ENCODE measurements at places on chromosomes 6 and 20.

DNA sequence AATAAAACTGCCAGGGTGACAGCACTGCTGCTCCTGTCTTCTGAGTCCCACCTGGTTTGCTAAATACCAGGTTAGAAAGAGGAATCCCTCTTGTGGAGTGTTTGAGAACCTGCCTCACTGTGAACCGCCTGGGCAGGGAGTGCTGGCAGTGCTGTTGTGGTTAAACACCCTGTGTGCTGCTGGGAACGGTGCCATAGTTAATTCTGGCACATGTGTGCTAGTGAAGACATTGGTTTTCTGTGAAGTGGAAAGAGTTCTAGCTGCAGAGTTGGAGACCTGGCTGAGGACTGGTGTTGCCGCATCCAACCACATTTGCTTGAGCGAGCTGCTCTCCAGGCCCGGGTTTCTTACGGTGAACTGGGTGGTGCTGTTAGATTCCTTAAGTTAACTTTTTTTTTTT lies 72.7 kb downstream of the IGF2R start:
- no peak for DNase-seq

GRCh38 chr6:100454551-100455229 lies 10.0 kb downstream of the SIM1 start:
- no peak for DNase-seq

- no peak for DNase-seq
These were observed 252.7 kb downstream of the BMP7 start for GRCh38 chr20:57013741-57014140.

DNA sequence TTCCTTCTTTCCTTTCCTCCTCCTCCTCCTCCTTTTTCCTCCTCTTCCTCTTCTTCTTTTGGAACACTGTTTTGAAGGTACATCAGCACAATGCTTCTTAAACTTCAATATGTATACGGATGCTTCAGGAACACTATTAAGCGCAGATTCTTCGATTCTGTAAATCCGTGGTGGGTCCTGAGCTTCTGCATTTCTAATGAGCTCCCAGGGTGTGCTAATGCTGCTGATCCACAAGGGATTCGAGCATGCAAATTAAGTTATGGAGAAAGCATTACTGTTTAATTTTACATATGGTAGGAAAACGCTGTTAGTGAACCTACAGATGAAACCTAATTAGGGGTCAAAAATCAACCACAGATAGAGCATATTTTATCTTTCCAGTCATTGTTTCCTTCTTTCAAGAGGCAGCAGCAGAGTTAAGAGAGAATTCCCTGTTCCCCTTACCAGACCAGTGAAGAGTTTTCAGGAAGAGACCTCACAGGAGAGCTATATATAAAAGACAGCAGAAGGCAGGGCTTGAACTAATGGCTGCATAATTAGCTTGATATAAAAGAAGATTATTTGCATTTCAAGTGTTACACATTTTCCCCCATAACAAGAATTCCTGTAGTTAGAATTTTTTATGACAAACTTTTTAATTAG lies 47.2 kb downstream of the KIF13A start:
- no peak for DNase-seq

- no peak for DNase-seq
These were observed 114.3 kb upstream of the HDAC2 start for GRCh38 chr6:114085211-114085610.

- DNase-seq, result no peak
These were observed 28.4 kb upstream of the GSTA3 start for GRCh38 chr6:52937908-52938307.

DNA sequence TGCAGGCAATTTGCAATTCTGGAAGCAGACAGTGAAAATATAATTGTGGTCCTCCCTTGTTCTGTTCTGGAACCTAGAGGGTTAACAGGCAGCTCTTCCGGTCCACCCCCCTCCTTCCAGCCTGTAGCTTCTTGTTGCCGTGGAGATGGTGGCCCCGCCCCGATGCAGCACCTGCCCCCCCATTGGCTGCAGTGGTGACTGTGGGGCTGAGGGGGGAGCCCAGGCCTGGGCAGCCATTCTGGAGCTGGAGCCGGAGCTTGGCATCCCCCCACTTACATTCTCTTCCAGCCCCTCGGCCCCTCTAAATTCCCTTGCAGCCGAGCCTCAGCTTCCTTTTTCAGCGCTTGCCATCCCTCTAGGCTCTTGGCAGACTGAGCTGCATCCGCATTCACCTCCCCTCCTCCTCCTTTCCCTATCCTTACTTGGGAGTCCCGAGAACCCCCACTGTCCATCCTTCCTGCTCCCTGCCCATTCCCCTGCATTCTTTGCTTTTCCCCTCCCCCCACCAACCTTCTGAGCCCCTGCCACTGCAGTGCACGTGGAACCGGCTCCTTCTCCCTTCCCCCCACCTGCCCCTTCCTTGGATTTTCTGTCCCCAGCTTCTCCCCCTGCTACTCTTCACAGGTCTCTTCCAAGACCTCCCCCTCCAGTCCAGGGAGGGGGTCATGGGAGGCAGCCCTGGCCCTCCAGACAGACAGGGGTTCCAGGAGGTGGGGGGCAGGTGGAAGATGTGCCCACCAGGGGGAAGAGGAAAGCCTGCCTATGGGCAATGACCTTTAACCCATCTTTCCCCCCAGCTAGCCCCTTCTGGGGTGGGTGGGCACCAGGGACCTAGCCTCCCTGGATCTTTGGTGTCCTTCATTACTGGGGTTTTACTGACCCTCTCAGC lies 11.4 kb downstream of the SYNGAP1 start:
- no peak for DNase-seq

GRCh38 chr6:134074151-134075055 lies 22.0 kb upstream of the SLC2A12 start:
- no peak for DNase-seq

- DNase-seq, result no peak
These were observed 351.2 kb upstream of the RUNX2 start for GRCh38 chr6:44976677-44977641.

DNA sequence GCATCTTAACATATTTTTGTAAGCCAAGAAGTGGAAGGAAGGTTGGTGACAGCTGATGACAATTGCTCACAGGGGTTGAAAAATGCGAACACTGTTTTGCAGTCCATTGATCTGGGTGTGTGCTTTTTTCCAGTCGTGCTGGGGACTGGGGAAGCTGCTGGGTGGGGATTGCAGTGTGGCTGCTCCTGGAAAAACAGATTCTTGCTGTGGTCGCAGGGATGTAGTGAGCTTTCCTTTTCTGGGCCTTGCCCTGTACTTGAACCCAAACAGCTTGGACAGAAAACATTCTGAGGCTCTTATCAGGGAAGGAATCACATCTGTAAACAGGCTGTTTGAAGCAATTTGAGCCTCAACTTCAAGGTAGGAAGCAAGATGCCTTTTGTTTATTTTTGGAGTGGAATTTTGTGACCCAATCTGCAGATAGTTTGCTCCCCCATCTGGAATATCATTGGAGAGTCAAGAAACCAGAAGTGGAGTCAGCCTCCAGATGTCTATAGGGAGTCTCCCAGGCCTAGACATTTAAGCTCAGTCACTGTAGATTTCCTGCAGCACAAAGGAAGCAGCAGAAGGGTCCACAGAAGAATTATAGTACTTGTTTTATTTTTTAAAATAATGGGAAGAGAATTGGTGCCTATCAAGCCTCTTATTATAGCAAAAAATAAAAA lies 279.2 kb upstream of the FERMT1 start:
- no peak for DNase-seq
